ENCODE measurements at places on chromosomes 4 and X.
A peak's percentile ranks its signal among the peaks of the same experiment; 100 is the strongest.

DNA sequence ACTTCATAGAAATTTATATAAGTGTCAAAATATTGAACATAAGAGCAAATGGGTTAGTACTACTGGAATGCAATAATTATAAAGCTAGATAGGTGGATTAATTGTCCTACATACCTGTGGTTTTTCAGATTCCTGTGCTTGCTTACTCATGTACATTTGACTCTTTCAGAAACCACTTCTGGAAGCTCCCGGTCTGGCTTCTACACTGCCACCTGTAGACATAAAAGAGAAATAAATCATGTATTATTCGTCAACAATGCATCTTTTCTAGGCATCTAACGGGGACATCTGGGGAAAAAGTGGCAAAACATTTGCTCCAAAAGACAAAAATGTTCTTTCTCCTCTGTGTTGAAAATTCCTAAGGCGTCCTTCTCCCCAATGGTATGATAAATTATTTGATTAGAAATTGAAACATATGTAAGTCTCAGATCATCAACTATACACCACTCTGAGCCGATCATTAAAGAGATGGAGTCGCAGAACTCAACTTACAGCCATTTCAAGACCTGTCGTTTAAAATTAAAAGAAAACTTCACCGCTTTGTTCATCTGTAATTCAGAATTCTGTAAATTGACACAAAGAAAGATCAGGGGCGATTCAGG, 648.7 kb upstream of the DIPK2B start:
- DNase-seq = no peak

DNA sequence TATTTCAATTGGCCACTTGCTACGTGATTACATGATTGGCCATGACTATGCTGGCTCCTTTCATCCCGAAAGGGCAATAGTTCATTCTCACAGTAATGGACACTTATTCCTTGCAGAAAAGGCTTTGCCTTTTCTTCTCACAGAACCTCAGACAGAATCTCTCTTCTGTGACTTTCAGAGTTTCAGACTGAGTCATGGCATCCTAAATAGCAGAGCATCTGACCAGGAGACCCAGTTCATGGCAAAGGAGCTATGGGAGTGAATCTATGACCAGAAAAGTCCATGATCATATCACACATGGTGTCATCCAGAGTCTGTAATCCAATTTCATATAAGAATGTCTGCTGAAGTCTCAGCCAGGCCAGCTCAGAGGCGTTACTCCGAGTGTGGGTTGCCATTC, 263.3 kb upstream of the CLNK start:
- DNase-seq = no peak

DNA sequence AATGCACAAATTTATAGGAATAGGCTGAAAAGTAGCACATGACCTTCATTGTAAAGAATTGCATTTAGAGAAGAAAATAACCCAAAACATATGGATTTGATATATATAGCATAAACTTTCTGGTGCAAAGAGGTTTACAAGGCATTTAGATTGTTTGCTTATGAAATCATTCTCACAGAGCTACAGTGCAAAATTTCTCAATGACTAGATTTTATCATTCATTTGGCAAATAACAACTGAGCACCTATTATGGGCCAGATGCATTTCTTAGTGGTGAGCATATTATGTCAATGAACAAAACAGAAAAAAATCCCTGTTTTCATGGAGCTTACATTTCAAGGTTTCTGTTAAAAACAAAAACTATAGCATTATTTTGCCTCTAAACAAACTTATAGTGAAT, 34.1 kb upstream of the TNIP3 start:
- DNase-seq = no peak

DNA sequence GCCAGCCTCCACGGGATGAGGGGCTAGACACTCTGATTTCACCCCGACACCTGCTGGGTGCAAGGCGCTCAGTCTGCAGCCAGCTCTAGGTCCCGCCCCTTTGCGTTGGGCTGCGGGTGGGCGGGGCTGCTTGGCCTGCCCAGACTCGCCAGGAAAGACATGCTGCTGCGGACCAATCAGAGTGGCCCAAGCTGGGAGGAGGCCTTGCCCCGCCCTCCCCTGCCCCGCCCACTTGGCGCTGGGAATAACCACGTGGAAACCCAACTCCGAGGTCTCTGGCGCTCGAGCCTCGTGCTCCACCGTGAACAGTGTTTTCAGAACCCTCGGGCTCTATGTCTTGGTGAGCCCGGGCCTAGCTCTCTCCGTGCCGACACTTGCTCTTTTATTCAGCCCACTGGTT, 5.3 kb upstream of the VMA21 start:
- no peak for DNase-seq

- DNase-seq = no peak
Observed at GRCh38 chrX:31808357-31808756, 736.5 kb upstream of the FTHL17 start.

DNA sequence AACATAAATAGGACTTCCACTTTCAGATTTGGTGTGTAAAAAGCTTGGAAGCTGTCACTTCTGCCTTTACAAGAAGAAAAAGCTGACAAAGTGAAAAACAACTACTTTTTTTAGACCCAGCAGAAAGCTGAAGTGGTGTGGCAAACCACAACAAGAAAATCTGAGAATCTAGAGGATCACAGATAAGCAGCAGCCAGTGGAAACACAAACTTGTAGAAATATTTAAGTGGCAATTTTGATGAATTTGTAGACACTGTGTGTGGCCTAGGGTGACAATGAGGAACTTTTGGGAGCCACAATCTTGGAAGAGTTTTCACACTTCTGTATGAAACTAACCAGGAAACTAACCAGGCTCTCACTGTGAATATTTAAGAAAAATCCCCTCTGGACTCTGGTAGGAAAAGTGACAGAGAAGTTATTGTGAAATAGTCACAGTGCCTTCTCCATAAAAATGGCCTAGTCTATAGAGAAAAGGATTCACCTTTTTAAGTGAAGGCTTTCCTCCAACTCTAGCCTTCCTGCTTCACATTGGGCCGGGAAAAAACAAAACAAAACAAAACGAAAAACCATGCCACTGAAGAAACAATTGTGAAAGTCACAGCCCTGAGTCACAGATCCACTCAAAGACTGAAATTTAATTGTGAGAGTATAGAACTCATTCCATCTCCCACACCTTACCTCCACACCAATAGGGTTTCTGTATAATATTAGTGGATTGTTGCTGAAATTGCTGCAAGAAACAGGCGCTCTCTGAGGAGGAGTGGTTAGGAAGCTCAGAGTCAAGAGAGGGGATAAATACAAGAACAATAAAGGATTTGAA, 26.7 kb upstream of the GUCY1A1 start:
- DNase-seq = peak; percentile 12

DNA sequence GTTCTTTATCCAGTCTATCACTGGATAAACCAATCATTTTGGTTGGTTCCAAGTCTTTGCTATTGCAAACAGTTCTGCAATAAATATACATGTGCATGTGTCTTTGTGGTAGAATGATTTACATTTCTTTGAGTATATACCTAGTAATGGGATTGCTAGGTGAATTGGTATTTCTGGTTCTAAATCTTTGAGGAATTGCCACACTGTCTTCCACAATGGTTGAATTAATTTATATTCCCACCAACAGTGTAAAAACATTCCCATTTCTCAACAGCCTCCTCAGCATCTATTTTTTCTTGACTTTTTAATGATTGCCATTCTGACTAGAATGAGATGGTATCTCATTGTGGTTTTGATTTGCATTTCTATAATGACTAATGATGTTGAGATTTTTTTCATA, 791.7 kb upstream of the AGA start:
- no peak for DNase-seq

GRCh38 chrX:134161162-134161561, 75.8 kb upstream of the CCDC160 start:
- no peak for DNase-seq

DNA sequence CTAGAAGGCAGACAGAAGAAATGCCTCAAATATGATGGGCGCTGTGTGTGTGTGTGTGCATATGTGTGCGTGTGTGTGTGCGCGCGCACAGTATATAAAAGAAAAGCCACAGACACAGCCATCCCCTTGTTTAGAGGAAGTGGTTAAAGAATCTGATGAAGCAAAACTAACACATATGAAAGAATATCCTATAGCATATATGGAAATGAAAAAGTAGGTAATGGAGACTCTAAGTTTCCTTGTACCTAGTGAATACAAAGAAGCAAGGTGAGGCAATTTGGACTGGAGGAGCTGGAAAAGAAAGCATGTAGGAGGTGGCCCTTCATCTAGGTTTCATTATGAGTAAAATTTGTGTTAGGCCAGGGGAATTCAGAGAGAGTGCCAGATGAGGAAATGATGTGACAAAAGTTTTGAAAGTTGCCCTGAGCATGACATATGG, 58.6 kb upstream of the MCF2 start:
- DNase-seq = no peak

- DNase-seq = no peak
Observed at GRCh38 chr4:9923195-9923812, 98.0 kb downstream of the SLC2A9 start.

DNA sequence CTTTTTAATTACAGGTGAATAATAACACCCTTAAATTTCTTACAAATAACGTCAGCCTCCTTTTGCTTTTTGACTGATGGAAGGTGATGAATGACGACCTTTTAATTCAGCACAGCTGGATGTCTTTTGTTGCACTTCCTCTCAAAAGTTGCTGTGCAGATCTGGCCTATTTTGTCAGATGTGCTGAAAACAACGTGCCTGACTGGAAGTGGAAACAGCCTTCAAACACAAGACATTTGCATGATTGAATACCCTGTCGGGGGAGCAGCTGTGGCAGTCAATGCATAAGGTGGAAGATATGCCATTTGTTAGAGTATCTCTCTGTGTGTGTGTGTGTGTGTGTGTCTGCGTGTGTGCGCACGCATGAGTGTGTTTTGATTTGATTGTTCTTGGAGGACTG, 579.7 kb downstream of the SPRY1 start:
- DNase-seq = no peak

- DNase-seq = no peak
Observed at GRCh38 chr4:184612074-184612473, 37.2 kb downstream of the CASP3 start.

GRCh38 chr4:112167794-112168193, 22.5 kb downstream of the FAM241A start:
- no peak for DNase-seq

GRCh38 chrX:85851418-85851817, 195.9 kb downstream of the CHM start:
- DNase-seq = no peak

GRCh38 chr4:91958596-91958995, 345.2 kb upstream of the GRID2 start:
- DNase-seq = no peak

DNA sequence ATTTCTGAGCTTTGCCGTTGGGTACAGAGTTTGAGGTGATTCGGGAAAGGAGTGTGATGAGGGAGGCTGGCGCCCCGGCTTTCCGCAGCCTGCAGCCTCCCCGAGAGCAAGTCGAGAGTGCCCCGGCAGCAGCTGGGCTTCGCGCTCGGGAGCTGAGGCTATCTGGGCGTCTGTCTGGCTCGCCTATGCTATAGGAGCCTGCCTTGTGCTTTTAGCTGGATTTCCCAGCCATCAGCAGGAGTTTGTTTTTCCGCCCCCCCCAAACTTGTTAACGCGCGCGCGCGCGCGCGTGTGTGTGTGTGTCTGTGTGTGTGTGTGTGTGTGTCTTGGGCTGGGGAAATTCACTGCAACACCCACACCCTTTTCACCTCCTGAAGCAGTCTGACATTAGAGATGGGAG, 765 bp upstream of the DGKK start:
- DNase-seq = no peak

- DNase-seq = no peak
Observed at GRCh38 chrX:33457102-33457501, 245.8 kb upstream of the DMD start.

DNA sequence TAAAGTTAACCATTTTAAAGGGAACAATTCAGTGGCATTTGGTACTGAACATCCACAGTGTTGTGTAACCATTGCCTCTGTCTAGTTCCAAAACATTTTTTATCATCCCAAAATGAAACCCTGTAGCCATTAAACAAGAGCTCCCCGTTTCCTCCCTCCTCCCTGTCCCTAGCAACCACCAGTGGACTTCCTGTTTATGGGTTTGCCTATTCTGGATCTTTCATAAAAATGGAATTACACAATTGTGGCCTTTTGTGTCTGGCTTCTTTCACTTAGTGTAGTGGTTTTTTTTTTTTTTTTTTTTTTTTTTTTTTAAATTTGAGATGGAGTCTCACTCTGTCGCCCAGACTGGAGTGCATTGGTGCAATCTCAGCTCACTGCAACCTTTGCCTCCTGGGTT, 11.6 kb downstream of the RBMX2 start:
- DNase-seq = no peak

DNA sequence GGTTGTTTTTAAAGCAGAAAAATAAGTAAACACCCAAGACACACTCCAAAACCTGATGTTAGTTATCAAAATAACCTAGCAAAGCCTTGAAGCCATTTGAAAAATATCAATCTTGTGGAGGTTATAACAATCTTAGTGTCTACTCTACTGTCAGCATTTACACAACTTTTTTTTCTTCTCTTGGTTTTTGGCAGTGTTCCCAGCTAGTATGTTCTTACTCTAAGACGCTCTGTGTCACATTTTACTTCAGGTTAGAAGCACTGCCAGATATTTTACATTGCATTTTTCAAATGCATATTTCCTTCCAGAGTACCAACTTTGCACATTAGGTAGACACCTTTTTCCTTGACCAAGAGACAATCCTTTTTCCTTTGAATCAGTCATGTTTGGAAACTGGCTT, 114.0 kb upstream of the INPP4B start:
- no peak for DNase-seq

- DNase-seq = no peak
Observed at GRCh38 chr4:167544391-167544790, 310.1 kb upstream of the SPOCK3 start.

GRCh38 chr4:36196145-36196913, 48.0 kb downstream of the ARAP2 start:
- DNase-seq = no peak

GRCh38 chr4:141037446-141037845, 95.8 kb downstream of the RNF150 start:
- no peak for DNase-seq

- no peak for DNase-seq
Observed at GRCh38 chrX:22577181-22577580, 304.5 kb downstream of the CBLL2 start.

GRCh38 chrX:120742946-120743665, 113.3 kb upstream of the C1GALT1C1 start:
- DNase-seq = no peak

DNA sequence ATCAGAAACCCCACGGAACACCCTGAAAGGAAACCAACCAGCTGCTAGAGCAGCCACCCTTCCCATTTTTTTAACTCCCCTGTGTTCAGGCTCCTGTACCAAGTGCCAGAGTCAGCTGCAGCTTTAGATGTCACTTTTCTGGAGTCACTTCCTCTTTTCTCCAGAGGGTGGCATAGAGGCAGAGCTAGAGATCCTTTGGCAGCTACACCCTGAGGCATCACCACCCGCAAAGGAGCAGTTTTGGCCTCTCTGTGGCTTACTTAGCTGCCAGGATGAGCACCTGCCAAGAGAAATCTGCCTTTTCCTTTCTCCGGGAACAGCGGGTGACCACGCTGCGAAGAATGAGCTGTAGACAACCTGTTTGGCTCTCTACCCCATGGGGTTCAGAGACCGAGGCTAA, 58.0 kb upstream of the CHRDL1 start:
- peak; percentile 20 for DNase-seq

Measured in midbrain (tissue), 1 donor.